ENCODE measurements at places on chromosomes 6 and 20. TPM values are rescaled to one million over a fixed set of nuclear protein-coding genes. Genes with fewer than 3 reads are reported as not detected.

- DNase-seq, result no peak
Measured at GRCh38 chr6:53718597-53719460, 53.3 kb upstream of the KLHL31 start.

- DNase-seq, result no peak
Measured at GRCh38 chr20:36170542-36171215, 16.1 kb downstream of the EPB41L1 start.

GRCh38 chr6:137214931-137215330, 4.3 kb downstream of the IFNGR1 start:
- no peak for DNase-seq

DNA sequence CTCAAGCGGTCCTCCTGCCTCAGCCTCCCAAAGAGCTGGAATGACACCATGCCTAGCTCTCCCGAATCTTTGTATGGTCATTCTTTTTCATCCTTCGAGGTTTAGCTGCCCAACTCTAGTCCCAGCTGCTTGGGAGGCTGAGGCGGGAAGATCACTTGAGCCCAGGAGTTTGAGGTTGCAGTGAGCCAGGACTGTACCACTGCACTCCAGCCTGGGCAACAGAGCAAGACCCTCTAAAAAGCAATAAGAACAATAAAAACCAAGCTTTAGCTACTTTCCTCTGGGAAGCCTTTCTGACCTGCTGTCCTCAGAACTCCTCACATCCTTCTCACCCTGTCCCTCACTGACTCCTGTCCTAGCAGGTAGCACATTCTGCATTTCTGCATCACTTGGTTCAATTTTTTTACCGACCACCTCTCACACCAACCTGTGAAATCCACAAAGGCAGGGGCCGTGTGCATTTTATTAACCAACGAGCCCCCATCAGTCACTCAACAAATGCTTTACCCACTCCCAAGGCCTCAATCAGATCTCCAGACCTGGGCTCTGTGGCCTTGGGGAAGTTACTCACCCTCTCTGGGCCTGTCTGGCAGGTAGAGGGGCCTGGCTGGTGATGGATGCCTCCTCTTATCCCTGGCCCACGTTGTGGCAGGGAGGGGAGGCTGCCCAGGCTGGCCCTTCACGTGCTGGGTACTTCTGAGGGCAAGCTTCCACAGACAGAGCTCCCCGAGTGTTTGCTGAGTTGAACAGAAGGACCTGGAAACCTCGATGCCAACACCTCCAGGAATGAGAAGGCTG, 14.7 kb upstream of the SRC start:
- no peak for DNase-seq

DNA sequence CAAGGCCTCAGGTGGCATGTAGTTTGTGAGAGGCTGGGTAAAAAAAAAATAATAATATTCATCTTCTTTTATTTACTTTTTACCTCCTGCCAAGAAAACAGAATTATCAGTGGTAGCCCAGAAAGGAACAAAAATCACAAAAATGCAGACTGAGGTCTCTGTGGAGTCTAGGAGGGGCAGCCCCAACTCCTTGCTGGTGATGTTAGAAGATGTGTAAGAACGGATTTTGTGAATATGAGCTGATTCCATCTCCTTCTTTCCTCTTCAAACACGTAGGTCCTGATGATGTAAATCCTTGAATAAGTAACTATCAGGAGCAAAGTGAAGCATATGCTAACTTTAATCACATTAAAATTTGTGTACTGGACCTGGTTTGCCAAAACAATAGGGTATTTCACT, 226.8 kb downstream of the EYA4 start:
- DNase-seq, result no peak

Gene SUMO4
- total RNA-seq, result 1.8 TPM
